Activated CD8-positive, alpha-beta memory T cell treated with anti-CD3 and anti-CD28 coated beads for 1 hour (primary cell): ENCODE measurements at places on chromosomes 1 and 21.

- no peak for DNase-seq
Measured at GRCh38 chr1:157369808-157370521, 182.3 kb downstream of the FCRL5 start.

- no peak for DNase-seq
Measured at GRCh38 chr1:245301162-245301580, 146.4 kb downstream of the KIF26B start.

- no peak for DNase-seq
Measured at GRCh38 chr1:82921759-82922158, 1077.2 kb downstream of the TTLL7 start.

GRCh38 chr21:22965455-22966135 is 1967.4 kb downstream of the NCAM2 start:
- DNase-seq: no peak

GRCh38 chr1:151455231-151455630 is 4.1 kb downstream of the POGZ start:
- no peak for DNase-seq

GRCh38 chr1:58406301-58407071 is 140.0 kb downstream of the OMA1 start:
- no peak for DNase-seq

DNA sequence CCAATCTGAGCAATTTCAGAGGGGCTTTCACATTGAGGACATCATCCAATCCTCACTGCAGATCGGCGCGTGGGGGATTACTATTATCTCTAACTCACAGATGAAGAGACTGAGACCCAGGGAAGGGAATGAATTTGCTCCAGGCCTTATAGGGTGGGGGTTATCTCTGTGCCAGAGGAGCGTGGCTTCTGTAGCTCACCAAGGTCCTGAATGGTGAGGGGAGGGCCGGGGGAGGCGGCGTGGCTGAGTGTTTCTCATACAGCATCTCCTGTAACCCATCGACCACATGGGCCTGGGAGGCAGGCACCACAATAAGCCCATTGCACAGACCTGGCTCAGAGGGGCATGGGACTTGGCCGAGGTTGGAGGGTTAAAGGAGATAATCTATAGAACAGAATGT is 143.0 kb upstream of the KLHDC7A start:
- DNase-seq: no peak

DNA sequence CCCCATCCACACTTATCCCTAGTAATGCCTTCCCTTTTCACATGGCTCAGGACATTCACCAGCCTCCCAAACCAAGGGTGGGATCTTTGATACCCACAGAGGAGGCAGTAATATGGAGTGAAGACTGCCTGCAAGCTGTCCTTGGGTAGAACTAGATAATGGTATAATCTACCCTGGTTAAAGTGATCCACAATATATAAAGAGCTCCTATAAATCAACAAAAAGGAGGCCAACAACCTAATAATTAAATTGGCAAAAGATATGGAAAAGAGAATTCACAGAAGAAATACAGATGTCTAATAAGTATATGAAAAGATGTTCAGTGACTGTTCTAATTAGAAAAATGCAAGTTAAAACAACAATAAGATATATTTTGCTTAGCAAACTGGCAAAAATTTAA is 30.7 kb upstream of the SPOCD1 start:
- no peak for DNase-seq

DNA sequence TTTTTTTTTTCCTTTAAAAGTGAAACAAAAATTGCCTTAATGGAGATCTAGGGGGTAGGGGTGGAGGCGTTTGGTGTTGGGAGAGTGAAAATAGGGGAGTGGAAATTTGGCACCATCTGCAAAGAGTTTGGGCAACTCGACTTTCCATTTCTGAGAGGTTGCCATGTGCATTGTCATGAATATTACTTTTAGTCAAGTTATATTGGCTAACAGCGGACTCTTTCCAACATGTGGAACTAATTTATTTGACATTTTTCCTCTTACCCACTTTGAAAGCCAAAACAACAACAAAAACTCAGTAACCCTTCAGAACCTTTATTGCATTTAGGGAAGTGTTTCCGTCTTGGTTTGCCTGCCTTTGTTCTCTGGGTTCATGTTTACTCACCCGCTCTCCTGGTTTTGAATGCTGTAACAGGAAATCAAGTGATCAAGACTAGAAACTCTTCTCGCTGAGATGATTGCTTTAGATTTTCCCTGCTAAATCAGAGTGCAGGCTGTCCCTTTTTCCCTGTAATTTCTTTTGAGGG is 70.4 kb downstream of the CACHD1 start:
- DNase-seq: no peak

DNA sequence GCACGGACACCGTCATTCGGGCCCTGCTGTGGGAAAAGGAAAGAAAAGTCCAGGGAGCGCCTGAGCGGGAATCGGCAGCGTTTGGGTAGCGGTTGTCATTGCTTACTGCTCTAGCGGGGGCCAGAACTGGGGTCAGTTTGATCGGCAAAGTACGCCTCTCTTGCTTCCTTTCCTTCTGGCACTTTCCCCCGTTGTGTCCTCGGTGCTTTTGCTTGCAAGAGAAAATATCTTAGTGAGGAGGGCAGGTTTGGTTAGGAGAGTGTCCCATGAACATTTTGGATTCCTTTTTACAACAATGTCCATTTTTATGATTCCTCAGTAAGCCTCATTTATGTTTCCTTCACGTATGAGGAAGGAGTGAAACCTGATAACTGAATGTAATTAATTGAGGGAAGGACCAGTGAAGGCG is 670 bp downstream of the ST3GAL3 start:
- no peak for DNase-seq

- no peak for DNase-seq
Measured at GRCh38 chr21:41582298-41582840, 74.4 kb upstream of the TMPRSS2 start.

DNA sequence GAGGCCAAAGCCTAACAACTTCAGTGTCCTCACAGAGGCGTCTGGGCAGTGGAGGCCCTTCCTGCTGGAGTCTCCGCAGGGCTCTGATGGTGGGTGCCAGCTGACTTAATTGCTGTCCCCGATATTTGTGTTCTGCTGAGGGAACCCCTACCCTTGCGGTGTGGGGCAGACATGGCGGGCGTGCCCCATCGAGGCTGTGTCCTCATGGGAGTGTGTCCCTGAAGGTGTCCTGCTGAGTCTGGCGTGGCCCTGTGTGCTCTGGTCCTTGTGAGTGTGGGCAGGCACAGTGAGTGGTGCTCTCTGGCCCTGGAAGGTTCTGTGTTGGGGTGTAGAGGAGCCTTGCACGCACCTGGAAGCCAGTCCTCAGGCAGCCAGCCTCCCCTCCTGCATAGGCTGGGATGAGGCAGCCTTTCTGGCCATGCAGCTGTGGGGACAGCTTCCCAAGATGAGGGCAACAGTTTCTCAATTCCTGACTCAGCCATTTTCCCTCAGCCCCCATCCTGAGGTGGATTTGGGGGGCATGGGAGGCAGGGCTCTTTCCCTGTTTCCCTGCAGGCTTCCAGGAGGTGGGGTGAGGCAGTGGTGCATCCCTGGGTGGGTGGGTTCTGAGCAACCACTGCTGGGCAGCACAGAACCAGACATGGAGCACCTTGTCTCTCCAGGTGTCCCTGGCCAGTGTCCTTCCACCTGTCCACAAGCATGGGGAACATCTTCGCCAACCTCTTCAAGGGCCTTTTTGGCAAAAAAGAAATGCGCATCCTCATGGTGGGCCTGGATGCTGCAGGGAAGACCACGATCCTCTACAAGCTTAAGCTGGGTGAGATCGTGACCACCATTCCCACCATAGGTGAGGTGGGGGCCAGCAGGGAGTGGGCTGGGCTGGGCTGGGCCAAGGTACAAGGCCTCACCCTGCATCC is 6.5 kb downstream of the C1orf35 start:
- DNase-seq: no peak

DNA sequence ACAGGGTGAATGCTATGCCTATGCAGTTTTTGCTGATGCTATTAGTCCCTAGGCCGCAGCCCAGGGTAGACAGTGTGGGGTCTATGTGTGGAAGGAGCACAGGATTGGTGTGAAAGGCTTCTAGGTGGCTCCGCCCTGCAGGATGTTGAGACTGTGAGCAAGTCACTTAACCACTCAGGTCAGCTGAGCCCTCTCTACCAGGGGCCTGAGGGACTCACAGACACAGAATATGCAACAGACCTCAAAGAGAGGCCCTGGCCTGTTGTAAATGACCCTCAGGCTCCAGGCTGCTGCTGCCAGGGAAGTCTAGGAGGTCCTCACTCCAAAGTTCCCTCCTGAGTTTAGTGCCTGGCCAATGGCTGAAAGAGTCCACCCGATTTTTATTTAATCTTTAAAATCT is 11.0 kb downstream of the NHLH2 start:
- no peak for DNase-seq

- DNase-seq: no peak
Measured at GRCh38 chr1:25922971-25923552, 16.8 kb upstream of the STMN1 start.

- no peak for DNase-seq
Measured at GRCh38 chr1:114854693-114855320, at the start of gene SYCP1. Gene SYCP1 (plus strand): TSS chr1:114854863. CDS start chr1:114855465, 602 bp downstream.

- DNase-seq: no peak
Measured at GRCh38 chr1:228315484-228315944, 91.1 kb downstream of the TRIM11 start.

GRCh38 chr1:167199656-167200055 is 21.0 kb upstream of the POU2F1 start:
- no peak for DNase-seq

GRCh38 chr1:207883660-207884250 is 27.2 kb downstream of the CD34 start:
- no peak for DNase-seq

DNA sequence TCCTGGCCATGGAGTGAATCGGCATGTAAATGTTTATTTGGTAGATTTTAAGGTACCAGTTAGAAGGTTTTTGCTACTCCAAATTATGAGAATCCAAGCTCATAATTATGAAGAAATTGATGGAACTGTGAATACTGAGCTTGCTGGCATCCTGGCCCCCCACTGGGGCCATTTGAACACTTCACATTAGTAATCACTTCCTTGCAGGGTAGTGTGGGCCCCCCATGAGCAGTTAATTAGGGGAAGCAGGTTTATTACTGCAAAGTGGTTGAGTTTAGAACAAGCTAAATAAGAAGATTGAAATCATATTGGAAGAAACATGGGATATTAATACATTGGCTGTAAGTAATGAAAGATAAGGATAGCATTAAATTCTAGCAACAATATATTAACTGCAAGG is 86.7 kb downstream of the S1PR1 start:
- no peak for DNase-seq

DNA sequence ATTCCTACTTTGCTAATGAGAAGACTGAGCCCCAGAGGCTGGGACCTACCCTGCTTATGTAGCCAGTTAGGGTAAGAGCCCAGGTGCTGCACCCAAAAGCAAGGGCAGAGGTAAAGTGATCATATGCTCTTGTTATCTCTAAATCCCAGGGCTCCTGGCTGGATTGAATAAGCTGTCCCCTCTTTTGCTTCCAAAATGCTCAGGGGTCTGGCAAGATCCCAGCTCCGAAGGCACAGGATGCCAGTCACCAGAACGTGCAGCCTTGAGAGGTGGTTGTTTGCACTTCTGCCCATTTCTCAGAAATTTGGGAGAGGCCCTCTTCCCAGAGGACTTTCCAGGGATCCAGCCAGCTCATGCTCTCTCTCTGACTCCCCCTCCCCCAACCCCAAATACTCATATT is 142.4 kb upstream of the TMEM51 start:
- no peak for DNase-seq

GRCh38 chr1:119859647-119860046 is 36.7 kb downstream of the ADAM30 start:
- DNase-seq: no peak

DNA sequence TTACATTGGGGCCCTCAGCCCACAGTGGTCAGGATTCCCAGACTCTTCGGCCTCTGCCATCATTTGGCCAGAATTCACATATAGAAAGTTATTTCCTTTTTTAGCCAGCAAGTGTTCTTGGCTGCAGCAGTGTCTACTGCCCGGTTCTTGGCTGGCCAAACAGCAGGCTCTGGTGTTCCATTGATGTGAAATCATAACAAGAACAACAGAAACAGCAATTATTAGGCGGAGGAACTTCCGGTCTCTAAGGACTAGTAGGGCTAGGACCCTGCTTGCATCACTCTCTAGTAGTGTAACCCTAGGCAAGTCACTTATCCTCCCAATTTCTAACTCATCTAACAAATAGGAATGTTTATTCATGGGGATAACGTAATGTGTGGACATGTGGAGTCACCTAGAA is 8.7 kb upstream of the GJA5 start:
- no peak for DNase-seq

DNA sequence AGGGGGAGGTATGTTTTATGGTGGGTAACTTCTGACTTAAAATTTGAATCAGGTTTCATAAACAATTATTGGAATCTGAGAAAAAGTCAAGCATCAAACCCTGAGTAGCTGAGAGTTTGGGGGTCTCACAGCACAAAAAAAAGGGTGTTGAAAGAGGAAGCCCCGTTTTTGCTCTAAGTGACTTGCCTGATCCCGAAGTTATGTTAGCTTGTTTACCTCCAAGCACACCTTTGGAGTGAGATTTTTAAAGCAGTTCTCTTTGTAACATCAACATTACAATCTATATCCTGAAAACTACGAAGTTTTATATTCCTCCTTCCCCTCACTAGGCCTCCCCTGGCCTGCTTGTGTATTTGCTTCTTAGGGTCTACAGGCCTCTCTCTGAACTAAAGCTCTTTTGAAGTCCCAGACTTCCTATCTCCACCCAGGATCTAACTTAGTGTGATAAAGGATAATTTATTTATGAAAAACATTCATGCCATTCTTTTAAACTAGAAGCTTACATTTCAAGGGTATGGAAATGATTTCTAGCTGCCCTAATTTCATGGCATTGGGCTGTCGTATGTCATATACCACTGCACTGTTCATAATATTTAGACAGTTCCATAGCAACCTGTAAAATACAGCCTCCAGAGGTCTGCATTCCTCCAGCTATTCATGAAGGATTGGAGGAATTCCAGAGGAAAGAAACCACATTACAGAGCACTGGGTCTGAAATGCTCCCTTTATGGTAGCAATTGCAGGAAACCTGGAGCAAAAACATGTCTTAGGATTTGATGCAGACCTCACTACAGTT is 36.1 kb upstream of the RGS1 start:
- DNase-seq: no peak

DNA sequence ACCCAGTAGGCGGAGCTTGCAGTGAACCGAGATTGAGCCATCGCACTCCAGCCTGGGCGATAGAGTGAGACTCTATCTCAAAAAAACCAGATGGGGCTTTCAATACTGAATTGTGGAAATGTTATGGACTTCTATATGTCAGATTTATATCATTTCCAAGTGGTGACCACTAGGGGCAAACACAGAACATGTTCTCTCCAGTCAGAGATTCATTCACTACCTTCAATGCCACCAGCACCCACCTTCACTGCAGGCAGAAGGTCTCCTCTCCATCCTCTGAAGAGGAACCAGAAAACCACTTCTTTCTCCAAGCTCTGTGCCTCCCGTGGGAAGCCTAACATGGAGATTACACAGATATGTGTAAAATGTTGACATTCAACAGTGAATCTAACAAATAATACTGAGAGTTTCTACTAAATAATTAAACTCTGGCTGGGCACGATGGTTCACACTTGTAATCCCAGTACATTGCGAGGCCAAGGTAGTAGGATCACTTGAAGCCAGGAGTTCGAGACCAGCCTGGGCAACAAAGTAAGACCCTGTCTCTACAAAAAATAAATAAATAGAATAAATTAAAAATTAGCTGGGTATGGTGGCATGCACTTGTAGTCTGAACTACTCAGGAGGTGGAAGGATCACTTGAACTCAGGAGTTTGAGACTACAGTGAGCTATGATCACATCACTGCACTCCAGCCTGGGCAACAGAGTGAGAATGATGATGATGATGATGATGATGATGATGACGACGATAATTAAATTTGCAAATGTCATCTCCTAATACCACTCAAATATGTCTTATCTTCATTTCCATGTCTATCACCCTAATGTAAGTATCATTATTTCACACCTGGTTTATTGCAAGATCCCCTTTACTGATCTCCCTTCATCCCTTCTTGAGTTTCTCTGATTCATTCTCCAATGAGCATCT is 151.1 kb downstream of the ZNF281 start:
- no peak for DNase-seq
